HFF-Myc (cell line): ENCODE measurements at places on chromosomes 6 and 20.
A peak's percentile ranks its signal among the peaks of the same experiment; 100 is the strongest.

DNA sequence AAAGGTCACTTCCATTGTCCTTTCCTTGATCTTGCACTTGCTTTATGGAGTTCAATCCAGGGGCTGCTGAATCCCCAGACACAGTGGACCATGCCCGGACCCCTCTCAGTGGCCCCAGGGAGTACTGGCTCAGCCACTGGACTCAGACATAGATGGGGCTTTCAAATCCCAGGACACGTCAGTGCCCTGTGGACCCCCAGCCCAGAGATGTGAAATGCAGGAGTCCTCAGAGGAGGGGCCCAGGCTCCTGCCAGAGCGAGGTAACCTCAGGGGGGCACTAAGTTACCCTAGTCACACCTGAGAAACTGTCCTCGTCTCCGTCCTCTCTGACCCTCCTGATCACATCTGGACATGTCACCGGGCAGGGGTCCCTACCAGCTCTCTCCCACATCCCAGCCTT is 18.7 kb upstream of the APMAP start:
- no peak for DNase-seq

DNA sequence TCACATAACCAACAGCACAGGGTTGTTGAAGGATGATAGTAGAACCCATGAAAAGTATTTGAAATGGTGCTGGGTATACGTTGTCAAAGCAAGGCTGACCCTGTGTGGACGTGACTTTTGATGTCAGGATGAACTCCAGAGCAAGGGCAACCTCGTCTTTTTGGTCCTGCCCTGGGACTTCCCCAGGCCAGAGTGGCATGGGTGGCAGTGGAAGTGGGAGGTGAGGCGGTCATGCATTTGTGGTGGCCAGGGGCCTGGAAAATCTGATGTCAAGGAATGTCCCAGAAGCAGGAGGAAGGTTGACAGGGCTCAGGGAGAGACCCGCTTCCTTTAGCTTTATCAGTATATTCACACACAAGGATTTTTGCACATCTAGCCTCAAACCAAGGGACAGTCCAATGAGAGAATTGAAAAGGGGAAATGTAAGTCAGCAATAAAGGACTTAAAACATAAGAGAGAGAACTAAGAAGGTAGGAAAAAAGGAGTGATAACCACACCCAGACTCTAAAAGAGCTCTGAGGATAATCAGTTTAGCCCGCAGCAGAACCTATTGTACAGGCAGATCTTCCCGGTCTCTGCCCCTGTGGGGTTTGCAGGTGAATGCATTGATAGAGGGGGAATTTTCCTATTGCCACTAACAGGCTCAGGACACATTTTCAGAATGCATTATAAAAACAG is 98.8 kb upstream of the HDGFL1 start:
- DNase-seq: no peak

GRCh38 chr6:46937642-46938041 is 15.9 kb upstream of the ADGRF5 start:
- DNase-seq: no peak

DNA sequence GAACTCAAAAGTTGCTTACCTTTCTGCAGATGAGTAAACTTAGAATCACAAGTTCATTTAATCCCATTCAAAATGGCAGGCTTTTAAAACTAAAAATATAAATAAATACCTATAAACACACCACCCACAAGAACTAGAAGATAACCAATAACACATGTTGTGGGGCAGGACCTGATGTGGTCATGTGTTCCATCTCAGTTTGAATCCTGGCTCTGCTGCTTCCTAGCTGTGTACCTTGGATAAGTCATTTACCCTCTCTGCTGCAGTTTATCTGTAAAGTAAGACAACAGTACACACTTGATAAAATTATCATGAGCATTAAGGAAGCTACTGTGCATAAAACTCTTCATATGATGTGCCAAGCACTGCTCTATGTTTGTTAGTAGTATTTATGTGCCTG is 22.0 kb downstream of the TRIM27 start:
- DNase-seq: peak; percentile 67

- no peak for DNase-seq
These were observed 107.0 kb upstream of the FOXO3 start for GRCh38 chr6:108453601-108454185.

- DNase-seq: no peak
These were observed 55.2 kb downstream of the YTHDF1 start for GRCh38 chr20:63160641-63161175.

DNA sequence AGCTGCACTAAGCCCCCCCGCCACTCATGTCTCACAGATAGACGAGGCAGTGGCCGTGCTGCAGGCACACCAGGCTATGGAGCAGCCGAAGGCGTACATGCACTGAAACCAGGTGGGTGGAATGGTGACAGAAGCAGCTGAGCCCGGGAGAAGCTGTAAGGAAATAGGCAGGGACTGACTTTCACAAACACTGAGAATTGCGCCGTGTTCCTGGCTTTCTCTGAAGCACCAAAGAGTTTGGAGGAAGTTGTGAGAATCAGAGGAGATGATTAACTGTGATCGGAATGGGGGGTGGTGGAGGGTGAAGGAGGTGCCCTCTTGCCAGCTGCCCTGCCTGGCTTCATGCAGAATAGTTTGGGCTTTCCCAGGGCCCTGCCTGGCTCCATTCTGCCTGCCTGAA is 21.6 kb downstream of the TOMM34 start:
- no peak for DNase-seq
